ENCODE measurements at places on chromosomes 2 and 18.

DNA sequence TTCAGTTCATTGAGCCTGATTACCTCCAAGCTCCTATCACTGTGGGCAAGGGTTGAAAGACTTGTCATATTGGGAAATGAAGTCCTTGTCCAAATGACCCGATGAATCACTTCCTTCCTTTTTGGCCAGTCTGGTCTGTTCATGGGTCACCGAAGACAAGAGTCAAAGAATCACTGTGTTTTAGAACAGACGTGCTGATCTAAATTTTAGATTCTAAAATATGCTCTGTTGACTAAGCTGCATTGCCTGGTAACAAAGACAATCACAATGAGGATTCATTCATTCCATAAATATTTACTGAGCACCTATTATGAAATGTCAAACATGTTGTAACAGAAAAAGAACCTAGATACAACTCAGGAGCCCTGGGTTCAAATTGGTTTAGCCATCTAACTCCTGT is 99.4 kb upstream of the RND3 start:
- DNase-seq = peak; percentile 9

DNA sequence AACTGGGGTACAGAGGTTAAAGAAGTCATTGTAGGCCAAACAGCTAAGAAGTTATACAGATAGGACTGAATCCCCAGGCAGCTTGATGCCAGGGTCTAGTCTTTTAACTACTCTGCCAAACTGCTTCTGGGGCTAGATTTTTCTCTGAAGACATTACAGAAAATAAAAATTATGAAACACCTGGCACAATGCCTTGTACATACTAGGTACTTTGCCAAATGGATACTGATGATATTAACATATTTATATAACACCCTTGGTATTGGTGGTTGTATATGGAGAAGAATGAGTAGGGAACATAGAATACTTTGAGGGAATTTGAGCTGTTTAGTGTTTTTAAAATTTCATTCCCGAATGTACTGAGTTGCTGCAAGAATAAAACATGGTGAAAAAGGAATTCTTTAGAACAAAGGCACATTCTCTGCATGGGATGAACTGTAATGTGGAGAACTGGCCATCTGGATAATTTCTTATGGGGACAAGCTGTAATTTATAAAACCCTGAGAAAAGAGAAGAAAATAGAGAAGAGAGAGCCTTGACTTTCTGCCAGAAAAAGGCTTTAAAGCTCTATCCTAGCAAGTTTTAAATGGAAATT is 210.9 kb upstream of the TMEM200C start:
- no peak for DNase-seq

- DNase-seq = no peak
Measured at GRCh38 chr2:19886261-19886660, 15.5 kb downstream of the TTC32 start.

DNA sequence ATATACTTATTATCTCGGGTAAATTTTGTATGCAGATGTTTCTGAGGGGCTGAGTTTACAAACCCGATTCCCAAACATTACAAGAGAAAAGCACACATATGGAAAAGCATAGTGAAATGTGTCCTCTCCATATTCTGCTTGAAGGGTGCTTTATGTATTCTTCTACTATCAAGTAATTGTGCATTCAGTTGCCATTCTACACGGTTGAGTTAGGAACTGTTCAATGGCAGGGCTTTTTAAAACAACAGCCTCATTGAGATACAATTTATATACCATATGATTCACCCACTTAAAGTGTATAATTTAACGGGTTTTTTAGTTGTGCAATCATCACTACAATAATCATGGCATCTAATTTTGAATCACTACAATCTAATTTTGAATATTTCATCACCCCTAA is 138.4 kb upstream of the DLGAP1 start:
- DNase-seq = no peak

DNA sequence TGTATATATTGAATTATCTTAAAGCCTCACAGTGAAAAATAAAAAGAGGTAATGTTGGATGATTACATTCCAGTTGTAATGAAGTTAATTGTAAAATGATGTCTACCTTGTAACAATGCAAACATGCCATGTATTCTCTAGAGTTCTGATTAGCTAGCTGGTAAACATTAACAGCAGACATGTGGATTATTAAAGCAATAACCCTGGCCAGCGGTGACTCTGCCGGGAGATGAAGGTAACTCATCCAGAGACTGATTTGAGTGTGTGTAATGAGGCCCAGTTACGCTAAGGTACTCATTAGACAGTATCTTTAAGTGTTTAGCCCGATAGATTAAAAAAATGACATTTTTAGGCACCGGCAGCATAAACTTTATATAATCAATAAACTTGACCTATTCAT is 79.6 kb upstream of the REV1 start:
- no peak for DNase-seq

- DNase-seq = no peak
Measured at GRCh38 chr2:166485558-166486178, 8.4 kb downstream of the SCN7A start.

GRCh38 chr18:45012286-45012685 is 331.6 kb downstream of the SETBP1 start:
- DNase-seq = no peak

Measured in suppressor macrophage treated with lipopolysaccharide for 4 hours (primary cell).